Chondrocyte (in vitro differentiated cells): ENCODE measurements at places on chromosomes 6 and 20. TPM values are rescaled to one million over a fixed set of nuclear protein-coding genes. Genes with fewer than 3 reads are reported as not detected.
A peak's percentile ranks its signal among the peaks of the same experiment; 100 is the strongest.

GRCh38 chr20:52552181-52552872 is 360.7 kb upstream of the ZFP64 start:
- H3K27ac ChIP-seq: no peak overlapping the region
- no peaks in the 10 kb centered on the region for H3K36me3 ChIP-seq
- no peaks in the 10 kb centered on the region for H3K27me3 ChIP-seq
- no peak for DNase-seq
- H3K4me3 ChIP-seq: no peak overlapping the region
- H3K4me1 ChIP-seq: peaks cover 5% of the 10 kb centered on the region

- peaks cover 22% of the 10 kb centered on the region for H3K27me3 ChIP-seq
- no peaks in the 10 kb centered on the region for H3K36me3 ChIP-seq
- no peak for DNase-seq
- H3K27ac ChIP-seq: no peak overlapping the region
- H3K4me3 ChIP-seq: no peak overlapping the region
- H3K4me1 ChIP-seq: peaks cover 8% of the 10 kb centered on the region
These were observed 97.6 kb upstream of the AKIRIN2 start for GRCh38 chr6:87799651-87800050.

Gene LY6G6C
- total RNA-seq: 0.30 TPM in 1 of 3 replicates, not detected in the others

DNA sequence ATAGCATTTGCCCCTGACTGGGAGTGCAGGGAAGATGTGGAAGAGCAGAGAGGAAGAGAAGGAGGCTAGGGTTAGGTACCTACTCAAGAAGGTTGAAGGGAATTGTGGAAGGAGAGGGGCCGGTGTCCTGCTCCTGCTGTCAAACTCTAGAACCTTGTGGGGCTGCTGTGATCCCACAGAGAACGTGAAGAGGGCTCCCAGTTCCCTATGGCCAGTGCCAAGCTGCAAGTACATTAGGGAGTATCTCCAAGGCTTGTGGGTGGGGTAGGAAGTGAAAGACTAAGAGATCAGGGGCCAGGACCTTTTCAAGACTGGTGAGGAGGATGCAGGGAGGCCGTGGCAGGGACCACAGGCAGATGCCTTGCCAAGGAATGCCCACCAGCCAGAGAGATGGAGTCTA is 263.4 kb downstream of the CDH26 start:
- peaks cover 7% of the 10 kb centered on the region for H3K27me3 ChIP-seq
- no peak for DNase-seq
- no peak overlapping the region for H3K27ac ChIP-seq

Gene CLVS2
- total RNA-seq: not detected in 3 replicates

DNA sequence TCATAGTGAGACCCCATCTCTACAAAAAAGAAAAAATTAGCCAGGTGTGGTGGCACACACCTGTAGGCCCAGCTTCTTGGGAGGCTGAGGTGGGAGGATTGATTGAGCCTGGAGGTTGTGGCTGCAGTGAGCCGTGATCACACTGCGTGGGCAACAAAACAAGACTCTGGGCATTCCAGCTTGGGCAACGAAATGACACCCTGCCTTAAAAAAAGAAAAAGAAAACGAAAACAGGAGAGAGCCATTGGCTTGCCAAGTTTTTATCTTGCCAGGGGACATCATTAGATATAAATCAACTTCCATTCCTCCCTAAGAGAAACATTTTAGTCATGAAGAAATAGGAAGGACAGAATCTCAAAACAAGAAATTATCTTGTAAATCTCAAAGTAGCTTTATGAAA is 109.5 kb downstream of the MAP3K7 start:
- peaks cover 11% of the 10 kb centered on the region for H3K4me1 ChIP-seq
- H3K36me3 ChIP-seq: no peaks in the 10 kb centered on the region
- H3K4me3 ChIP-seq: no peak overlapping the region

Gene CDK5RAP1
- 21.7 to 28.3 TPM (median 26.1 TPM) in 3 replicates for total RNA-seq

- H3K27me3 ChIP-seq: peaks cover 20% of the 10 kb centered on the region
- DNase-seq: no peak
- H3K4me3 ChIP-seq: peak overlapping the region; percentile 57
- no peak overlapping the region for H3K27ac ChIP-seq
- peaks cover 5% of the 10 kb centered on the region for H3K36me3 ChIP-seq
- H3K4me1 ChIP-seq: peaks cover 7% of the 10 kb centered on the region
These were observed 628 bp downstream of the NKAIN4 start for GRCh38 chr20:63253438-63254231.

DNA sequence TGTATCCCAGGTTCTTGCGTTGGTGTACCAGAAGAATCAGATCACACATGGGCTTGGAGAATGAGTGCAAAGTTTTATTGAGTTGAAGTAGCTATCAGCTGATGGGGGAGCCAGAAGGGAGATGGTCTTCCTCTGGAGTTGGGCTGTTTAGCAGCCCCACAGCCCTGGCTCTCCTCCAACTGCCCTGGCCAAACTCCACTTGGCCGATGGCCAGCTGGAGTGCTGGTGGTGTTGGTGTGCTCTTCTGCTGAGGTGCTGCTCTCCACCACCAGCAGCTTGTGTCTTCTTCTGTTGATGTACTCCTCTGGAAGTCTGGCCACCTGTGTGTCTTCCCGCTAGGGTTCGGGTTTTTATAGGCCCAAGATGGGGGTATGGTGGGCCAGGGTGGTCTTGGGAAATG is 172.8 kb downstream of the TINAG start:
- H3K36me3 ChIP-seq: peaks cover 2% of the 10 kb centered on the region
- H3K27ac ChIP-seq: no peak overlapping the region
- peaks cover 1% of the 10 kb centered on the region for H3K27me3 ChIP-seq
- H3K4me3 ChIP-seq: no peak overlapping the region
- H3K4me1 ChIP-seq: no peaks in the 10 kb centered on the region

DNA sequence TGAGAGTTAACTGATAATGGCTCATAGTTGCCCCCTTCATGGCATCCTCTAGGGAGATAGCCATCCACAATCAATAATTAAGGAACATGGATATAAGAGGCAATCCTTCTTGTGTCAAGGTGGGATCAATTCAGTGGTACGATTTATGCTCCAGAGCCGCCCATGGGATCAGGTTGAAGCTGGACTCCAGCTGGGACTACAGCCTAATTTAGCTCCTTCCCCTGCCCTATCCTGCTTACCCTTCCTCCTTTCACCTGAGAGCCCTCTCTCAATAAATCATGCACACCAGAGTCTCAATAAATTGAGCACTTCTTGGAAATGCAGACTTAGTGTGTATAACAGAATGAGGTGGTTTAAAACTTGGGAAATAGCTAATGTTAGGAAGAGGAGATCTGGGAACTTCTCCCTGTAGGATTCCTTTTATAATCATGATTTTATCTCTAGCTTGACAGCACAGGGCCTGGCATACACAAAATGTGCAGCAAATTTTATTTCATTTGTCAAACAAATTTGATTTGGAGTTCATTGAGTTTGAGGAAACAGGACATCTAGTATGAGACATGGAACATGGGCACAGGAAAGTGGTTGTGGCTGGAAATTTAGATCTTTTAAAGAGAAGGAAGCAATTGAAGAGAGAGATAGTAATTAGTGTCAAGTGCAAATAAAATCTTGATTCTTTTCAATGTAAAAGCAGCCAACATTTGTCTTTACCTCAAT is 28.6 kb upstream of the OGFRL1 start:
- H3K27me3 ChIP-seq: no peaks in the 10 kb centered on the region
- no peak for DNase-seq
- H3K27ac ChIP-seq: no peak overlapping the region

- peaks cover 13% of the 10 kb centered on the region for H3K4me1 ChIP-seq
- H3K27ac ChIP-seq: no peak overlapping the region
- H3K4me3 ChIP-seq: no peak overlapping the region
- no peak for DNase-seq
- H3K27me3 ChIP-seq: no peaks in the 10 kb centered on the region
These were observed 76.0 kb downstream of the ANKRD6 start for GRCh38 chr6:89508755-89509563.

- no peaks in the 10 kb centered on the region for H3K36me3 ChIP-seq
- H3K4me3 ChIP-seq: no peak overlapping the region
- H3K27me3 ChIP-seq: peaks cover 46% of the 10 kb centered on the region
- H3K27ac ChIP-seq: no peak overlapping the region
These were observed 18.9 kb downstream of the SLC17A9 start for GRCh38 chr20:62971211-62971949.

DNA sequence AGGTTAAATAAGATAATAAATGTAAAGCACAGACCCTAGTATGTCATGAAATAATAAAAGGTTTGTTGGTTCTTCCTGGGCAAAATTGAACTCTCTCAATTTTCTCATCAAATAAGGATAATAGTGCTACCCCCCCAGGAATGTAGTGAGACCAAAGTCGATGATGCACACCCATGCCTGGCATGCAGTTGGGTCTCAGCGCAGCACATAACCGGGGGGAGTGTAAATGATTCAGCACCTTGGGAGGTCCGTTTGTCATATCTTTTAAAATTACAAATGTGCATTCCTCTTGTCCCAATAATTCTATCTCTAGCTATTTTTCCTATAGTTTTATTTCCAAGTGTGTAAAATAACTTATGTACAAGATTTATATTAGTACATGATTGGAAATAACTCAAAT is 31.3 kb upstream of the CCDC167 start:
- H3K4me1 ChIP-seq: peaks cover 17% of the 10 kb centered on the region
- H3K4me3 ChIP-seq: no peak overlapping the region
- H3K27me3 ChIP-seq: peaks cover 31% of the 10 kb centered on the region
- no peaks in the 10 kb centered on the region for H3K36me3 ChIP-seq

Gene STK38
- total RNA-seq: 60.4 to 65.1 TPM (median 63.2 TPM) in 3 replicates

DNA sequence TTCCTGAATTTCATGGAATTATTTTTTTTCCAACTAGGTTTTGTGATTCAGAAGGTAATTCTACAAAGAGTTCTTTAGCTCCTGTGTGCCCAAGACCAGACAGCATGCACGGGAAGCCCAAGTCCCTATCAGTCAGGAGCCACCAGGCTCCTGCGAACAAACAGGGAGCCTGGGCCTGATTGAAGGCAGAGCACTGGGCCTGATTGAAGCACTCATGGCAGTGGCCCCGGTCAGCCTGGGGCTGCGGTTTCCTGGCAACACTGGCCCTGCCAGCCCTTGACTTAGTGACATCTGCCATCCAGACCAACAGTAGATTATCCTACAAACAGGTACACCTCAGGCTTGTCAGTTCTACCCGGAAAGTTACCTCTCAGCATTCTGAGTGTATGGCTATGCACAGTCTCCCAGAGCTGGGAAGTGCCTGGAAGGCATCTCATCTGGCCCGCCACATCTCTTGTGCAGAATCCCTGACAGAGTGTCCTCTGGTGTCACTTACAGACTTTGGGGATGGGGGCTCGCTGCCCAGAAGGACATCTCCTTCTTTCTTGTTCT is 133.8 kb downstream of the VEGFA start:
- H3K36me3 ChIP-seq: no peaks in the 10 kb centered on the region
- no peaks in the 10 kb centered on the region for H3K4me1 ChIP-seq
- no peak overlapping the region for H3K27ac ChIP-seq
- no peak overlapping the region for H3K4me3 ChIP-seq
- H3K27me3 ChIP-seq: no peaks in the 10 kb centered on the region

DNA sequence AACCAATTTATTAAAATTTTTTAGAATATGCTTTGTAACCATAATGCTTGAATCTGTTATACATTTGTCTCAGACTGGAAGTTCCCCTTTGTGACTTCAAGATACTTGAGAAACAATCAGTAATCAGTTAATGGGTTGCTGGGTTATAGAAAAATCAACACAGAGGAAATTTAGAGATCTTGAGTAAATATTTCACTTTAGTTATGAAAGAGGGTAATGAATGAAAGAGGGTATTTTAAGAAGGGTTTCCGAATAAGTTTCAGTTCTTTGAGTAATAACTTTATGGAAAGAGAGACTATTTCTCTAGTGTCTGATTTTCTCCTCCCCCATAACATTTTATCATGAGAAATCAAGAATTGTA is 21.4 kb downstream of the ZFAND3 start:
- no peaks in the 10 kb centered on the region for H3K27me3 ChIP-seq
- H3K4me1 ChIP-seq: peaks cover 62% of the 10 kb centered on the region
- H3K36me3 ChIP-seq: no peaks in the 10 kb centered on the region
- peak overlapping the region; percentile 84 for H3K27ac ChIP-seq

Gene PREX1
- total RNA-seq: 3.0 to 5.0 TPM (median 3.3 TPM) in 3 replicates

Gene LIN28B
- total RNA-seq: 0.08 to 0.10 TPM in 2 of 3 replicates, not detected in the other

Gene MTHFD1L
- 51.3 to 93.7 TPM (median 85.7 TPM) in 3 replicates for total RNA-seq

GRCh38 chr6:44247338-44248302 is 719 bp downstream of the HSP90AB1 start:
- peaks cover 49% of the 10 kb centered on the region for H3K4me1 ChIP-seq
- DNase-seq: peak; percentile 83
- H3K27me3 ChIP-seq: no peaks in the 10 kb centered on the region
- H3K27ac ChIP-seq: peak overlapping the region; percentile 98

Gene LAMA5
- 156 to 368 TPM (median 355 TPM) in 3 replicates for total RNA-seq

Gene SLC22A7
- total RNA-seq: not detected in 3 replicates

DNA sequence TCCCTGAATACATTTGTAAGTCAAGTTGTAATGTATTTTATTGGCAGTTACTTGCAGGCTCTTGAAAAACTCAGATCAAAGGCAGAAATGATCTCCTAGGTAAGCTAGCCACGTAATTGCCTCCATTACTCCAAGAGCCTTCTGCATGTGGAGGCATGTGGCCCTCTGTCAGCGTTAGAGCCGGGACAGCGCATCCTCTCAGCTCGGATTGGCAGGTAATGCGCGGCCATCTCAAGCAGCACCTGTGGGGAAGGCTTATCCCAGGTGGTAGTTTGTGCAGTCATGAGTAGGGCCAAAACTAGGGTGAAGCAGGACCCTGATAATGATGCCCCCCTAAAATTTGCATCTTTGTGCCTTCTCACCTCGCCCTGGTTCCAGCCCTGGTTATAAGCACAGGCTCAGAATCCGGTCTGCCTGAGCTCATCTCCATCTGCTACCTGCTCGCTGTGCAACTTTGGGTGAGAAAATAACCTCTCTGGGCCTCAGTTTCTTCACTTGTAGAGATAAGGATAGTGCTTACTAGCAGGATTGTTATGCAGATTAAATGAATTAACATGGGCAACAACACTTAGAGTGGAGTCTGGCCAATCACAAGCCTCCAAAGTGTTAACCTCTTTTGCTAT is 157.5 kb upstream of the PMEPA1 start:
- H3K4me1 ChIP-seq: peaks cover 10% of the 10 kb centered on the region
- no peak overlapping the region for H3K27ac ChIP-seq
- no peak for DNase-seq

Gene LINC00237
- not detected in 3 replicates for total RNA-seq

Gene POPDC3
- total RNA-seq: 2.6 to 4.6 TPM (median 3.4 TPM) in 3 replicates

- H3K4me3 ChIP-seq: peak overlapping the region; percentile 41
- DNase-seq: no peak
- H3K36me3 ChIP-seq: no peaks in the 10 kb centered on the region
- H3K4me1 ChIP-seq: no peaks in the 10 kb centered on the region
- no peak overlapping the region for H3K27ac ChIP-seq
These were observed 105.5 kb upstream of the MYL9 start for GRCh38 chr20:36435592-36436541.

DNA sequence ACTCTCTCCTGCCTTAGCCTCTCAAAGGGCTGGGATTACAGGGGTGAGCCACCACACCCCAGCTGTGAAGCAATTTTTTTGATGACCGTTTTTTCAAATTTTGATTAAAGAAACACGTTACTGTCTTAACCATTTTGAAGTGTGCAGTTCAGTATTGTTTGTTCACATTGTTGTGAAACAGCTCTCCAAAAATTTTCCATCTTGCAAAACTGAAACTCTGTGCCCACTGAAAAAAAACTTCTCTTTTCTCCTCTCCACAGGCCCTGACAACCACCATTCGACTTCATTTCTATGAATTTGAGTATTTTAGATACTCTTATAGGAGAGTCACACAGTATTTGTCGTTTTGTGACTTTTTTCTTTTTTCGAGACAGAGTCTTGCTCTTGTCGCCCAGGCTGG is 53.9 kb downstream of the ECT2L start:
- H3K27ac ChIP-seq: no peak overlapping the region
- no peak for DNase-seq
- no peaks in the 10 kb centered on the region for H3K27me3 ChIP-seq
- H3K4me1 ChIP-seq: peaks cover 6% of the 10 kb centered on the region

Gene SEL1L2
- not detected in 3 replicates for total RNA-seq
